ENCODE measurements at places on chromosomes 13 and 19.

GRCh38 chr13:100044936-100045335 lies 44.0 kb upstream of the PCCA start:
- DNase-seq = no peak

GRCh38 chr19:55353356-55353802 lies 1.1 kb downstream of the COX6B2 start:
- no peak for DNase-seq

DNA sequence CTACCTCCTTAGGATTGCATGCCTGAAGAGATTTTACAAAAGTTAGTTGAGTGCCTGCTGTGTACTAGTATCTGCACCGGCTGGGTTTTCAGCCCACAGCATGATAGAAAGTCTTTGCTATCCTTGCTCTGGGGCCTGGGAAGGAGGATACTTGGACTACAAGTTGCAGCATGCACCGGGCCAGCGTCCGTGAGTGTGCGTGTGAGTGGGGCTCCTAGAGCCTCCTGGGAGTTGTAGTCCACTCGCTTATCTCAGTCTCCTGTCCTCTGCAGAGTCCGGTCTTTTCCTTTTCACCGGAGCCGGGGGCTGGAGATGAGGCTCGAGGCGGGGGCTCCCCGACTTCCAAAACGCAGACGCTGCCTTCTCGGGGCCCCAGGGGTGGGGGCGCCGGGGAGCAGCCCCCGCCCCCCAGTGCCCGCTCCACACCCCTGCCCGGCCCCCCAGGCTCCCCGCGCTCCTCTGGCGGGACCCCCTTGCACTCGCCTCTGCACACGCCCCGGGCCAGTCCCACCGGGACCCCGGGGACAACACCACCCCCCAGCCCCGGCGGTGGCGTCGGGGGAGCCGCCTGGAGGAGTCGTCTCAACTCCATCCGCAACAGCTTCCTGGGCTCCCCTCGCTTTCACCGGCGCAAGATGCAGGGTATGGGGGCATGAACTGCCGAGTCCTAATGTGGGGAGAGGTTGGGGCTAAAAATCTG lies 20.6 kb downstream of the BRSK1 start:
- peak; percentile 61 for DNase-seq

DNA sequence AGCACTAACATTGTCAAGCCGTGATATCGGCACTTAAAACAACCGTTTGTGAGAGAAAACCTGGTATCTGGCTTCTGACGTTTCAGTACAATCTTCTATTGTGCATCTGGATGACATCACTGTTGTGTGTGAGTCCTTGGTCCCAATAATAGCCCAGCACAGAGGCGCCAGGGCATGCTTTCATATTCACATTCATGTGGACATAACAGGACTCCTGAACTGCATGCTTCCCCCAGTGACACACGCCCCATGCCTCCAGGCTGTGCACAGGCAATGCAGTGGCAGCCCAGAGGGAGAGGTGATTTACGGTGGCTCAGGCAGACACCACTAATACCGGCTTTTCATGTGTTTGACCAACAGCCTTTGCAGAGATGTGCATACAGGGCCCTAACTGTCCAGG lies 58.1 kb downstream of the MRPL57 start:
- no peak for DNase-seq

DNA sequence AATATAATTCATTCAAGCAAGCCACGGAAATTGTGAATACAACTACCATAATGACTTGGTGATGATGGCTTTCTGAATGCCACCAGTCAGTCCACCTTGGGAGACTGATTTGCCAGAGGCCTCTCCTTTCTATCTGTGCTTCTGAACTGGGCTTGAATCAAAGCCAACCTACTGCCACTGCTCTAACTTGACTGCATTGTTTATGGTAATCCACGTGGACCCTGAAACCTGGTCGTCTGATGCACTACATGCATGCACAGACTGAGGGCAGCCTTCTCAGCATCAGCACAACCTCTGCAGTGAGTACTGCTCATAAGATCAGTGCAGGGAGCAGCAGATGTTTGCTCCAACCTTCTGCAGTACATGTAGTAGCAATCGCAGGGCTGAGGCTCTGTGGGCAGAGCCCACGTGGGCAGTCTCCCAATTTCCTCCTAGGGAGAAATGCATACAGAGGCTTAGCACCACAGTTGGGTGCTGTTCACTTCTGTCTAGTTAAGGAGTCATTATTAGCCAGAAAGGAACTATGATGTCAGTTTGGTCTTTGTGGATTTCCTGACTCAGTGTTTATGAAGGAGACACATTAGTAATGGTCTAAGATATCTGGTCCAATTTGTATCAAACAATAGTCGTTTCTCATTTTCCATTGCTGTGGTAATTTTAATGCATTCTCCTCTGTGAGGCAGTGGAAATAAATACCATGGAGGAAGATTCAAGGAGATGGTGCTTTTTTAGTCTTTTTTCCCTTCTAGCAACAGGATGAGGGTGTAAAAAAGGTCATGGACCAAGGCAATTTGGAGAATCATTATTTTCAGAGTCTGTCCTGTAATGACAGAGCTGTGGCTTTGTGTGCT lies 82.5 kb downstream of the AKAP11 start:
- DNase-seq = no peak

GRCh38 chr19:29074579-29074978 lies 138.4 kb downstream of the UQCRFS1 start:
- no peak for DNase-seq

GRCh38 chr13:93927431-93927830 lies 552.1 kb downstream of the DCT start:
- no peak for DNase-seq

GRCh38 chr13:20441879-20442278 lies 83.8 kb downstream of the CRYL1 start:
- DNase-seq = no peak

DNA sequence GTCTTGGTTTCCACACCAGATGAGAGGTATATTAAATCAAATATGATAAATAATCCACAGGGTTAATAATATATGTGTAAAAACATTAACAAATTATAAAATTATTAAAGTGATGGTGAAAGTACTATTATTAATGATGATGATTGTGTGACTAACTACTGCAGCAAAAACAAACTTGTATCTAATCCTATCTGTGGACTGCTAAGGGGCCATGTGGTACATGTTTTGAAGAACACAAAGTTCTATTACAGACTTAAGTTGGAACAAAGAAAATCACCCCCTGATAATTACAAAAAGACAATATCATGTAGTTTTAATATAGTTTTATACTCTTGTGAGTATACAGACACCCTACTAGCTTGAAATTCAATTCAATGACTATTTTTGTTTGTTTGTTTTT lies 504.2 kb upstream of the NBEA start:
- no peak for DNase-seq

DNA sequence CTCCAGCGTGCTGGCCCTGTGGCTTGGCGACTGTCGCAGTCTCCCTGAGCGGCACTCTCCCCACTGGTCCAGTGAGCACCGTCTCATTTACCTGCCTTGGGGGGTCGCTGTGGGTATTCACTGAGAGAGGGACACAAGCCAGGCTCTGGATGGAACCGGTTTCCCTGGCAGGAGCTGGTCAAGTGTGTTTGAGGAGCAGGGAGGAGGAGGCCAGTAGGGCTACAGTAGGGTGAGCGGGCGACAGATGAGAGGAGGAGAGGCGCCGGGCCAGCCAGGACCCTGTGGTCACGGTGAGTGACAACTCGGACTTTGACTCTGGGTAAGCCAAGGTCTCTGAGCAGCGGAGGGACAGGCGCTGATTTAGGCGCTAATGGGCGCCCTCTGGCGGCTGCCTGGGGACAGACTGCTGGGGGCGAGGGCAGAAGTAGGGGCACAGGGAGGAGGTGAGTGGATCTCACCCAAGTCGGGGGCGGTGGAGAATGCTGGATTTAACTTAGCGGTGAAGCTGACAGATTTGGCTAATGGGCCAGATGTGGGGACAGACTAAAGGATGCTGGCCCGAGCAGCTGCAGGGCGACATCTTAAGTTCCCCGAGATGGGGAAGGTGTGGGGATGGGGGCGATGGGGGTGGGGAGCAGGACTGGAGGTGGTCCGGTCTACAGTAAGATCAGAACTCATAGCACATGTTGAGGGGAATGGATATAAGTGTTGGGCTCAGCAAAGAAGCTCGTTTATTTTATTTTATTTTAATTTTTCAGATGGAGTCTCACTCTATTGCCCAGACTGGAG lies 4.7 kb upstream of the PRMT1 start:
- peak; percentile 71 for DNase-seq

All from hematopoietic multipotent progenitor cell treated with erythropoietin and hydrocortisone succinate and interleukin-3 and kit ligand, for 8 days (in vitro differentiated cells).